ENCODE measurements at places on chromosomes 16 and 17.

DNA sequence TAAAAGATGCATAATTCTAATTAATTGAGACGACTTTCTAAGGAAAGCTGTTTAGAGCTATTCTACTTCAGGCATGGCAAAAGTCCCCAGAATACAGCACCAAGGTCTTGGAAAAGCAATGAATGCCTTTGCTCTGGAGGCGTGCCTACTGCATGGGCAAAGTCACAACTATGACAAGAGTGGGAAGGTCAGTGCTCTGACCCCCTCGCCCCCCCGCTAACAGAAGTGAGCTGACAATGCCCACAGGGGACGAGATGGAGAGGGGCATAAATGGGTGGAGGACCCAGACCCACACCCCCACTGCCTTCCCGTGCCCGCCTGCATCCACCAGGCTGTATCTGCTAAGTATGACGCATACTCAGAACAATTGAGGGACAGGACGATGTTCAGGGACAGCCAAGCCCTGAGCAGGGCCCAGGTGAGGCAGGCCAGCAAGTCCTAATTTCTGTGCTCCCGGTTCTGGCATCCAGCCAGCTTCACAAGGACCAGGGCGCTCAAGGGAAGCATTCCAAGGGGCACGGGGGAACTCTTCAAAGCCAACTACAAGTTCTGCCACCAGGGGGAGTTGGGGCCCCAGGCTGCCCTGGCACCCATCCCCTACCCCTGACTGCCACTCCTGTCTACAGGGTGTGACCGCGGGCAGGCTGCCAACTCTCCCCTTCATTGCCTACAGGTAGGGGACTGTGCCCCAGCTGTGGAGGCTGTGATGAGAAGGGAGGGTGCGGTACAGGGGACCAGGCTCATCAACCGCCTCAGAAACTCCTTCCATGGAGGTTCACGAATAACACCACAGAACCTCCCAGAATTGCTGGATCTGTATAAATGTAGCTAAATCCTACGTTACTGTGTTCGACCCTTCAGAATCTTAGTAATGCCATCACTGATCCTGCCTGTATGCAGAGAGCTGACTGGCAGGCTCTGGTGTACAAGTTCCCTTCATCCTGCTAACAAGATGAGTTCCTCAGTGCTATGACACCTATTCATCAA lies 20.8 kb downstream of the NPRL3 start:
- DNase-seq, result peak; percentile 61

DNA sequence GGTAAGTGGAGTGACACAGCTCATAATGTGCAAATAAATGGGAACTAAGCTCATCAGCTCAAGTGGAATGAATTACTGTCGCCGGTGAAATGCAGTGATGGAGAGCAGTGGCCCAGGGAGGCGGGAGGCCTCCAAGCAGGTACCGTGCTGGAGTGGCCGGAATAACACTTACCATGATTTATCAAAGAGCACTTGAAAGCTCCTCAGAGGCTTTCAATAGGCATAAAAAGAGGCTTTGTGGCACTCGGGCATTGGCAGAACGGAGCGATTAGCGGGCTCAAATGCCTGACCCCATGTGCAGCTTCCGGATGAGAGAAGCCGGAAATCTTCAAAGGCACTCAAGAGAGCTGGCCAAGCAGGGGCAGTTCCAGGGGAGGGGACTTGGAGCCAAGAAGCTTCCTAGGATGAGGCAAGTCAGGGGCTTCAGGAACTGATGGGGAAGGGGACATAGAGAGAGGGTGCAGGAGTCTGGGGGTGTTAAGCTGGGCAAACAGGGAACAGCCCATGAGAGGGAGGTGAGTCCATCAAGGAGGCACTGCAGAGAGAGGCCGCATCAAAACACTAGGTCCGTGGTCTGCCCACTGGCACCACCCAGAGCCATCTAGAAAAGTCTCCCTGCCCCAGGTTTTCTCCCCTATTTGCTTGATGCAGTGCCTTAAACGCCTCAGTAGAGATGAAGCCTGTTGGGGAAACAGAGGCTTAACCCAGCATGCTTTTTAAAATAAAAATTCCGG lies 144.0 kb upstream of the IRX6 start:
- DNase-seq, result peak; percentile 9

GRCh38 chr17:13953841-13954240 lies 115.5 kb upstream of the COX10 start:
- no peak for DNase-seq

- no peak for DNase-seq
Measured at GRCh38 chr17:75854881-75855309, 240 bp downstream of the WBP2 start.

GRCh38 chr16:62105244-62105643 lies 69.0 kb upstream of the CDH8 start:
- no peak for DNase-seq

GRCh38 chr17:81726004-81726403 lies 13.9 kb downstream of the SLC25A10 start:
- DNase-seq, result no peak

GRCh38 chr16:3608069-3608468 lies 3.3 kb downstream of the SLX4 start:
- no peak for DNase-seq

DNA sequence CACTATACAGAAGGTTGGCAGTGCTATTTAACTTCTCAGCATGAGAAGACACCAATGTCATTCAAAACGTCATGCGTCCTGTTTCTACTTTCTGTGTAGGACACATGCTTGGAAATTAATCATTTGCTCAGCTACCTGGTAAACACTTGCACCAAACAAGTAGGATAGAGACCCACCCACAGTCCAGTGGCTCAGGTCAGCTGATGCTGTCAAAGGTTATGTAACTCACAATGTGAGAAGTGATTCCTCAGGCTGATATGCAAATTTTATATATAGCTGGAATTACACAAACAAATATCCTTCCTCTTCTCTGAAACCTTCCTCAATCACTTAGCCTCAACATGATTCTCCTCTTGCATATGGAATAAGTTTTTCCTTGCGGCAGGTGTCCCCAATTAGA lies 59.6 kb downstream of the ZZEF1 start:
- no peak for DNase-seq

DNA sequence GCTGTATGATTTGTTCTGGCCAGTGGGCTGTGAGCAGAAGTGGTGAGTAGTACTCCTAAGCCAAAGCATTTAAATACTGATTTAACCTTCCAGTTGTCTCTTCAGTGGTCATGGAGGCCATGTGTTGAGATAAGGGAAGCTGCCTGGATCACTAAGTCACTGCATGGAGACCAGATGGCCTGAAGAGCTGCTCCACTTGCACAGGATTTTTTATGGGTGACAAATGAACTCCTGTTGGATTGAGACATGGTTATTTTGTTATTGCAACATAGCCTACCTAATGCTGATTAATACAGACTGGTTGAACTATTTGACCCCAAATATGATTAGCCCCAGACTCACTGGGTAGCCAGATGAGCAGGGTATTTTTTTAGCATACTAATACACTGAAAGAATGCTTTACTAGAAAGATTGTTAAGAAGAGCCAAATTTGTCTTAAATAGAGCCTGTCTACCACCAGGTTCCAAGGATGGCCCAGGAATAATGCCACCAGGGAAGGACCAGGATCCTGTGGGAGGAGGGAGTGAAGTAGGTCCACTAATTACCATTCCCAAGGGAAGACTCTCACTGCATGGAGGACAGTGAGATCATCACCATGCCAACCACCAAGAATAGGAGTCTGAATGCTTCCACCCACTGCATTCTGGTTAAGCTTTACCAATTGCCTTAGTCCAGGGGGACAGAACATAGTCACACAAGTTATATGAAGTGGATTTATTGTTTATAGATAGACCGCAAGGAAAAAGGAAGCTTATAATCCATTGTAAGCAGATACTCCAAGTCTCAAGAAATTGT lies 187.4 kb upstream of the IRX6 start:
- DNase-seq, result no peak

GRCh38 chr17:77548967-77549366 lies 408.2 kb downstream of the SEC14L1 start:
- DNase-seq, result no peak

DNA sequence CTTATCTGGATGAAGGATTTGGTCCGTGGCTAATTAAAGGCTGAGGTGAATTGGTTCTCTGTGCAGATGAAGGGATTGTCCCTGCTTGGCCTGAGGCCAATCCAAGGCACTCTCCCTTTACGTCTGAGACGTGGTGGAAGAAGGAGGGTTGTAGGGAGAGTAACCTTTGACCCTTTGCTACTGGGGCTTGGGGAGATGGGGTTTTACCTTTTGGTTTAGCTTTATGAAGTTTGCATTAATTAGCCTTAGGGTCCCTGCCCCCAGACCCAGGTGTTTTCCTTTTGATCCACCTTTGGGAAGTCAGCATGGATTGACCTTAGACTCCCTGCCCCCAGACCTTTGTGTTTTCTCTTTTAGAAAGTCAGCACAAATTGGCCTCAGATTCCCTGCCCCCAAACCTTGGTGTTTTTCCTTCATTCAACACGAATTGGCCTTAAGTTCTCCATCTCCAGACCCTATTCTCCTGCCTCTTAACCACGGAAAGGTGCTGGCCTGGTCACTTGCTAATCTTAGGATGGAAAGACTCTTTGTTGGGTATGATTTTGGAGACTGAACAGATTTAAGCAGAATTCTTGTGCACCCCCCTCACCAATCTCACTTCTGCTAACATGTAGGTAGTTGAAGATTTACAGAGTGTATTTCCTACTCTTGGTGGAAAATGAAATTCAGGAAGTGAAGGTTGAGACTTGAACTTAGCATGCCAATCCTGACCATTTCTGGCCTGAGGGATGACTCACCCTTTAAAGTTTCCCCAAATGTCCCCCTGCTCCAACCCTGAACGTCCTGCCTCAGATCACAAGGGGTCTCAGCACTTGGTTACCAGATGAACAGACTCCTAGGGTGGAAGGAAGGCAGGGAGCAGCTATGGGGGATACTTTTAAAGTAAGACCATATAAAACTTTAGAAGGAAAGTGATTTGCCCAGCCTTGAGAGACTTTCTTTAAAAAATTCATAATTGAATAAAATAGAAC lies 23.1 kb upstream of the MMD start:
- peak; percentile 25 for DNase-seq

- DNase-seq, result no peak
Measured at GRCh38 chr16:2477327-2477726, 2.4 kb downstream of the TBC1D24 start.

DNA sequence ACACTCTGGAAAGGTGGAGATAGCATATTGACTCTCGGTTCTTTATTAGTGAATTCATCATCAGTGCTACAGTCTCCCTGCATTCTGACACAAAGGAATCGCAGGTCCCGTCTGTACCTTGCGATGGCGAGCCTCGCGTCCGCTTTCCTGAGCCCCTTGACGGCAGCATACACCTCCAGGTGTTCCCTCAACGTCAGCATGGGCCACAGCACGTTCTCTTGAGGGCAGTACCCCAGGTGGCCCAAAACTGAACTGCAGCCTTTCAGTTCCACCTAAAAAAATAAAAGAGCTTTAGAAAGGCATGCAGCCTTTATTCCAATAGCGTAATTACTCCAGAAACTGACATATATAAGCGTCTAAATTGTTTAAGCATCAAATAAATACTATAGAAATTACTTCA lies 24.2 kb upstream of the ABCA9 start:
- no peak for DNase-seq

DNA sequence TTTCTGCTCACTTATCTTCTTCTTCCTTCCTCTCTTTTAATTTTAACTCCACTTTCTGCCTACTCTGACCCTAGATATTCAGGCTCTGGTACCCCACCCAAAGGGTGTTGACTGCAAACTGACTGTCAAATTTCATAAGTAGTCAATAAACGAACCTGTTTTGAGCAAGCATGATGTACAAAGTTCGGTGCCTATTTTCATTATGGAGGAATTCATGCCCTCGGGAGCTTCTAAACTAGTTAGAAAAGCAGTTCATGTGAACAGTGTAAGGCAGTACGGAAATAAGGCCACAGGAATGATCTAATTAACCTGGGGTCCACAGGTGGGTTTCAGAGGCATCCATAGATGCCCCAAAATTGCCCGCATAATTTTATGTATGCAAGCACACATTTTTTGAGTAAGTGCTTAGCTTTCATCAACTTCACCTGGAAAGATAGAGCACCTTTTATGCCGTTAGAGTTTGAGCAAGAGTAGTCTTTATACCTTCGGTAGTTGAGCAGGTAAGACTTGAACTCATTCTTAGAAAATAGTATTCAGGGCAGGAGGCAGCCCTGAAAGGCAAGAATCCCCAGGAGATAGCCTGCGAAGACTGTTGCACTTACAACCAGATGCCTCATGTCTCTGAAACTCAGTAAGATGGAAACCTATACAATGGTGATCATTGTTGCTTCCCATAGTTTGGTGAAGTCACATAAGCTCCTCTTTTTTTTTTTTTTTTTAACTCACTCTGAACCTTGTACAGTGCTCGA lies 36.6 kb upstream of the TBX2 start:
- DNase-seq, result no peak

GRCh38 chr16:85019659-85020245 lies 7.8 kb upstream of the KIAA0513 start:
- no peak for DNase-seq

GRCh38 chr17:45740553-45741330 lies 43.4 kb upstream of the CRHR1 start:
- peak; percentile 72 for DNase-seq

DNA sequence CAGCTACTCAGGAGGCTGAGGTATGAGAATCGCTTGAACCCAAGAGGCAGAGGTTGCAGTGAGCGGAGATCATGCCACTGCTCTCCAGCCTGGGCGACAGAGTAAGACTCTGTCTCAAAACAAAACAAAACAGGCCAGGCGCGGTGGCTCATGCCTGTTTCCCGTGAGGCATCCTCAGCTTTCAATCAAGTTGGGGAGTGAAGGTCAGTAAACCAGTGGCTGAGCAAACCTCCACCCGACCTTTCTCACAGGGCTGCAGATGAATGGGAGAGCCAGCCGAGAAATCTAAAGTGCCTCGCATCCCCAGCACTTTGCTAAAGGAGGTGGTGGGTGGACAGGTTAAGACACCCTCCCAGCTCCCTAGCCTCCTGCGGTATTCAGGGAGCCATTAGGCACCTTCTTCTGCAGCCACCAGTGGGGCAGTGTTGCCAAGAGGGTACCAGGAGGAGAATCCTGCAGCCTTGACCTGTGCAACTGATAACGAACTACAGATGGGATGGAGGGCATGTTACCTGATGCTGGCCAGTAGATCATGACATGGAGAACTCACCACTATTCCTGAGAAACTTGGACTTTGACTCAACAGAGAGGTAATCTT lies 59.0 kb downstream of the KPNA2 start:
- no peak for DNase-seq

DNA sequence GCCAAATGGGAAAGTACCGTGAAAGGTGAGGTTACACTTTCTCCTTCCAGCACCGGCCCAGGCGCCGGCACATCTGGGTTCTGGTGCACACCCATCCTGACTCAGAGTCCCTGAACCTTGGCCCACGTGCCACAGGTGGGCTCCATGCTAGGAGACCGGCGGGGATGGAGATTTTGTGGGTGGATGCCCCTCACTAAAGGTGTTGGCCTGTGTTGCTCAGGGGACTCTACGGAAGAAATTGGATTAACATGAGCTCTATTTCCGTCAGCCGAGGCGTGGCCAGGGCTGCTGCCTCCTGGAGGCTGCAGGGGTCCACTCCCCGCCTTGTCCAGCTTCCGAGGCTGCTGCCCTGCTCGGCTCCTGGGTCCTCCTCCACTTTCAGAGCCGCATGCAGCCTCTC lies 30.8 kb downstream of the FBXO31 start:
- no peak for DNase-seq

GRCh38 chr16:89422527-89422904 lies 67.8 kb downstream of the ANKRD11 start:
- peak; percentile 52 for DNase-seq

GRCh38 chr16:2777903-2778629 lies 986 bp upstream of the ELOB start:
- DNase-seq, result peak; percentile 28
